ENCODE measurements at places on chromosomes 1 and 21. TPM values are rescaled to one million over a fixed set of nuclear protein-coding genes. Genes with fewer than 3 reads are reported as not detected.

GRCh38 chr1:100629391-100629790, 90.2 kb upstream of the VCAM1 start:
- H3K4me1 ChIP-seq = peaks cover 11% of the 10 kb centered on the region
- DNase-seq = no peak
- no peaks in the 10 kb centered on the region for H3K36me3 ChIP-seq
- H3K27me3 ChIP-seq = no peaks in the 10 kb centered on the region
- no peak overlapping the region for H3K4me3 ChIP-seq
- H3K27ac ChIP-seq = no peak overlapping the region

GRCh38 chr1:41560496-41560895, 76.0 kb upstream of the EDN2 start:
- H3K27me3 ChIP-seq = no peaks in the 10 kb centered on the region
- H3K4me1 ChIP-seq = peaks cover 19% of the 10 kb centered on the region
- H3K36me3 ChIP-seq = peaks cover 79% of the 10 kb centered on the region
- DNase-seq = no peak
- H3K4me3 ChIP-seq = no peak overlapping the region

GRCh38 chr1:183842795-183843144, 37.9 kb downstream of the RGL1 start:
- no peaks in the 10 kb centered on the region for H3K36me3 ChIP-seq
- DNase-seq = no peak
- H3K4me3 ChIP-seq = peak overlapping the region; percentile 65
- peaks cover 26% of the 10 kb centered on the region for H3K4me1 ChIP-seq

- H3K27ac ChIP-seq = no peak overlapping the region
- no peaks in the 10 kb centered on the region for H3K4me1 ChIP-seq
- no peak for DNase-seq
- H3K36me3 ChIP-seq = no peaks in the 10 kb centered on the region
- H3K27me3 ChIP-seq = no peaks in the 10 kb centered on the region
Measured at GRCh38 chr1:222375701-222376100, 172.2 kb downstream of the HHIPL2 start.

DNA sequence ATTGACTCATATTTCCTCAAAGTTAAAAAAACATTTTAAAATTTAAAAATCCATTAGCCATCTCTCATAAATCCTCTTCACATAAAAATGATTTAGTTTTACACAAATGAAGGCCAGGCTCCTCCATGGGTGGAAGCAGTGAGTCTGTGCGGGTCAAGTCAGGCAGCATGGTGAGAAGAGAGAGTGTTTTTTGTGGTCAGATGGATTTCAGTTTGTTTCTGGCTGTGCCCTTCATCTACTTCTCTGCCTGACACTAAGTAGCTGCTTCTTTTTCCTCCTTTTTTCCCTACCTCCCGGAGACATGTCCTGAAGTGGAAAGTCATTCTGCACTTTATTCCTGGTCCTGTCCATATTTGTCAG, 10.3 kb downstream of the PLA2G4A start:
- H3K4me1 ChIP-seq = no peaks in the 10 kb centered on the region
- no peak for DNase-seq
- H3K27me3 ChIP-seq = peaks cover 8% of the 10 kb centered on the region
- H3K4me3 ChIP-seq = no peak overlapping the region

Gene AIDA
- 38.1 TPM for total RNA-seq

Gene KPRP
- not detected for total RNA-seq

Gene PATJ
- total RNA-seq = 5.0 TPM

Gene NUDT4B
- 0.36 TPM for total RNA-seq

Gene OLIG2
- not detected for total RNA-seq

Gene ANGPTL7
- not detected for total RNA-seq

Gene KRTAP19-5
- total RNA-seq = not detected
